NCI-H1092 (cell line): ENCODE measurements at places on chromosomes 3 and 15.

GRCh38 chr3:13879946-13880810 lies at the start of gene WNT7A:
WNT7A (minus strand) TSS chr3:13880071; CDS start chr3:13879816, 255 bp downstream.
- no peak for DNase-seq

- DNase-seq, result no peak
Measured at GRCh38 chr3:138356730-138357405, 8.5 kb downstream of the MRAS start.

DNA sequence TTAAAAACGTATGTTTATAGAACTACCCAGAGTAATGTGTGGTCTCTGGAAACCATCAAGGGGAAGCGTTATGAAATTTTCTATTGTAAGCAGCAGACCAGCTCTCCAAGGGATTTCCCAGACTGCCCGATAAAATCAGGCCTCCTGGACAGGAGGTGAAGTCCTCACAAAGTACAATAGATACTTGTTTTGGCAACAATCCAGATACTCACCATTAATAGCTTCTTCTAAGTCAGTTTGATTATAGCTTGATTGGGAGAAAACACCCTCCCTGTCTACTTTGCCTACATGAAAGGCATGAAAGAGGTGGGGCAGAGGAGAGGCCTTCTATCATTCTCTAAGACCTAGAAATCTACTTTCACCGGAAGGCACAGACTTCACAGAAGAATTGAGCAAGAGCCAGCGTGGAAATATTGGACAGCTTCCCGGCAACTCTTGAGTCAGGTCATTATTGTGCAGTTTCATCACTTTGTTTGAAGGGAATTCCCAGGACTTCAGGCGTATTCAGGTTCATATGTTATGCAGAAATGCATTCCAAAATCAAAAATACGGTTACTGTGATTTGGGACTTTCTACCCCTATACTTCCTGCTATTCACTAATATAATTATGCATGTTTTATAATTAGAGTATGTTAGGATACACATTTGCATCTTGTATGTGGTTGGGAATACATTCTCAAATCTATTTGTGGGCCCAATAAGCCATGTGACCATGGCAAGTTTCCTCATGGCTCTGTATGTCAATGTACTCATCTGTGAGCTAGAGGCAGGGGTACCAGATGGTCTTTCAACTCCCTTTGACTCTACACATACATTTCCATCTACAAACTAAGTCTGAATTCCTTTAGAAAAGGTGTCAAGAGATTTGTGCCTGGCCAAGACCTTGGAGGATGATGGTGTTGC lies 103.5 kb downstream of the CD47 start:
- DNase-seq, result no peak

- no peak for DNase-seq
Measured at GRCh38 chr15:67396114-67396513, 124.8 kb upstream of the C15orf61 start.

GRCh38 chr3:182692695-182693094 lies 100.6 kb upstream of the ATP11B start:
- no peak for DNase-seq

DNA sequence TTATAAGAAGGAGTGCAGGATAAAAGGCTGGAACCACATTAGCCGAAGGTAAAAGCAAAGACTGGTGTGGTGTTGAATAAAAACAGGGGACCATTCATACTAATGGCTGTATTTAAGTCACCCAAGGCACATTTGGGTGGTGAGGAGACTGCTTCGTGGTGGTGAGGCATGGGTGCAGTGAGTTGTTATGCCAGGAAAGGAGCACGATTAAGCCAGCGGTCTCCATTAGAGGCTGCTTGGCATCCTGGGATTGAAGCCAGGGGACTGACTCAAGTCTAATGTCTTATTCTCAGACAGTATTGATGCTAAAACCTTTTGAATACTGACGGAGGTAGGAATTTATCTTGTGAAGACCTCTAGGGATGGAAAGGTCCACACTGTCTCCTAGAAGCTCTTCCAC lies 21.9 kb downstream of the FEM1B start:
- DNase-seq, result no peak

- DNase-seq, result no peak
Measured at GRCh38 chr15:36175186-36175740, 404.2 kb upstream of the CDIN1 start.

GRCh38 chr3:159866201-159866746 lies 122.4 kb upstream of the IL12A start:
- DNase-seq, result peak; percentile 22

DNA sequence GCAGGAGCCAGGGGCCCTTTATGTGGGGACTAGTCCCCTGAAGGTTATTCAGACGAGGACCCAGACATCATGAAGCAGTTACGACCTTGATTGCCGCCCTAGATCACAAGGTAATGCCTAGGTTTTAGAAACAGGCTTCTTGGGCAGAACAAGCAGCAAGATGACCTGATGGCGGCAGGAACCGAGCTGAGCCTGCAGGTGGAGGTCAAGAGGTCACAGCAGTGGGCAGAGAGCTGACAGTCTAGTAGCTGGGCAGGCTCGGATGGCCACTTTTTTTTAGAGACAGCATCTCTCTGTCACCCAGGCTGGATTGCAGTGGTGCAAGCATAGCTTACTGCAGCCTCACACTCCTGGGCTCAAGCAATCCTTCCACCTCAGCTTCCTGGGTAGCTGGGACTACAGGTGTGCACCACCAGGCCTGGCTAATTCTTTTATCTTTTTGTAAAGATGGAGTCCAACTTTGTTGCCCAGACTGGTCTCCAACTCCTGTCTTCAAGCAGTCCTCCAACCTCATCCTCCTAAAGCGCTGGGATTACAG lies 83.5 kb upstream of the ABHD17C start:
- DNase-seq, result no peak

- no peak for DNase-seq
Measured at GRCh38 chr3:33218446-33219174, at the start of gene SUSD5. SUSD5 (minus strand) TSS chr3:33218810; CDS start chr3:33218797, 13 bp downstream.

GRCh38 chr15:41278319-41278718 lies 47.3 kb downstream of the CHP1 start:
- no peak for DNase-seq

DNA sequence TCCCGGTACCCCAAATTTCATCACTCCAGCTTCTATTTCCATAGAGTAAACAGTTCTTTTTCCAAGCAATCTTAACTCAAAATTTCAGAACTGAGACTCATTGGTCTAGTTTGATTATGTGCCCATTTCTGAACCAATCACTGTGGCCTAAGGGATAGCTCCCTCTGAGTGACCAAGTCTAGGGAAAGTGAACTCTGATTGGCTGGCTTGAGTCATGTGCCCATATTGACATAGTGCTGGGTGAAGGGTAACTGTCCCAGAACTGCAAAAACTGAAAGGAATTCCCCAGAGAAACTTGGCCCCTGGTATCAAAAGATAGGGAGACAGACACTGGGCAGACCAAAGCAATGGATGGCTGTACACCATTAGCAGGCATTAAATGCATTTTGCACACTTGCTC lies 171.2 kb upstream of the WNT5A start:
- no peak for DNase-seq

- DNase-seq, result no peak
Measured at GRCh38 chr3:142644502-142644901, 48.3 kb downstream of the PLS1 start.

DNA sequence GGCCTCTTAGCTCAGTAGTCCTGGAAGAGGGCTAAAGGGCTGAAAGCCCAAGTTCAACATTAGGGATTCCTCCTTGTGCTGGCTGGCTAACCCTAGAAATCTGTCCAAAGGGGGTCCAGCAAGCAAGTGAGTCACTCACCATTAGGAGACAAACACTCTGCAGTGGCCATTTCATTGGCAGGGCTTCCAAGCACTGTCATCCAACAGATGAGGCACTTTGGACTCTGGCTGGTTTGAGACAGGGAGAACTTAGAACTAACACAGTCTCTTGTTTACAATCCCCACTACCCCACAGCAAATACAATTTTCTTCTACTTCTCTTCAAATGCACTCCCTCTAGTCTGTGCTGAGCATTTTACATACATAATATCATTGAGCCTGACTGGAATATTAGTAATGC lies 10.1 kb upstream of the WNT5A start:
- DNase-seq, result no peak

GRCh38 chr3:48623851-48624547 lies 2.4 kb upstream of the TMEM89 start:
- DNase-seq, result peak; percentile 56

DNA sequence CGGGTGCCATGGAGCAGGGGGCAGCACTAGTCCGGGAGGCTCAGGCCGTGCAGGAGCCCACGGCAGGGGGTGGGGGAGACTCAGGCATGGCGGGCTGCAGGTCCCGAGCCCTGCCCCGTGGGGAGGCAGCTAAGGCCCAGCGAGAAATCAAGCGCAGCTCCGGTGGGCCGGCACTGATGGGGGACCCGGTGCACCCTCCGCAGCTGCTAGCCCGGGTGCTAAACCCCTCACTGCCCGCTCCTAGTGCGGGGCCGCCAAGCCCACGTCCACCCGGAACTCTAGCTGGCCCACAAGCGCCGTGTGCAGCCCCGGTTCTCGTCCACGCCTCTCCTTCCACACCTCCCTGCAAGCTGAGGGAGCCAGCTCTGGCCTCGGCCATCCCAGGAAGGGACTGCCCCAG lies 49.6 kb upstream of the SOX14 start:
- no peak for DNase-seq

- DNase-seq, result no peak
Measured at GRCh38 chr3:127911421-127911931, 3.6 kb upstream of the KBTBD12 start.

DNA sequence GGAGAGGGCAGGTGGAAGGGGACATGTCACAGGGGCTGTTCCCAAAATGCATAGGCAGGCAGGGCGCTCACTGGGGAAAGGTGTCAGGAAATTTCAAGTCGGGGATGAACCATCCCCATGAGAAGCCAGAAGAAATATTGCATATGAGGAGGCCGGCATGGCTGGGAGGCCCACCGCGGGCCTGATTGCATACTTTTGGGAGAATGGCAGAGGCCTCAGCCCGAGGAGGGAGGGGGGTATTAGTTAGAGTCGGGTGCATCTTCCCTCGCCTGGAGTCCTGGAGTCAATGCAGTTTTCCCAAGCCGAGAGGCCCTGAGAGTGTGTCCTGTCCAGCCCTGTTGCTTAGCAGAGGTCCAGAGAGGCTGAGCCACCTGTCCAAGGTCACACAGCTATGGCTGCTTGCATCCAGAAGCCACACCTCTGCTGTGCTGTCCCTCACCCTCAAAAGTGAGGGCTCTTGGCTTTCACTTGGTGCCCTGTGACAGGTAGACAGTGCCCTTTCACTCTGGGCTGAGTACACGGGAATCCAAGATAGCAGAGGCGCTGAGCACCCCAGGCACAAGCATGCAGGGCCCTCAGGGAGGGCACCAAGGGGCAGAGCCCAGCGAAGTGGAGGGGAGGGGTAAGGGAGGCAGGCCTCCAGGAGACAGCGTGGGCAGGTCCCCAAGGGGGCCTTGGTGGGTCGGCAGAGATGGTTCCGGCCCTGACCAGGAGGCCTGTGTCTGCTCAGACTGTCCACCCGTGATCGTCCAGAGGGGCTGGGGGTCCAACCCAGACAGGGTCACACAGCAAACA lies 48.5 kb downstream of the GRIP2 start:
- DNase-seq, result no peak

DNA sequence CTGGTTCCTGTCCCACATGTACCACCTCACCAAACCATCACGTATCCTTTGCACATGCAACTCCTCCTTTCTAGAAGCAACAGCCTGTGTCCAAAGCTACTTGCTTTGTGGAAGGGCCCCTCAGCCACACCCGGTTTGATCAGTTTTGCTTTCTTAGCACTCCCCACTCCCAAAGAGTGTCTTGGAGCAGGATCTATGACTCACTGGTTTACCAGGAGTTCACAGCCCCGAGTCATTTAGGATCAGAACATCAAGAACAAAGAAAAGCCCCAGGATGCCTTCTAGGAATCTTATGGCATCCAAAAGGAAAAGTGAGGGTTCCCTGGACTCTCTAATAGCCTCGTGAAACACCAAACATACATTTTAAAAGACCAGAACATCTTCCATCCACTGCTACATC lies 50.7 kb upstream of the IGF1R start:
- no peak for DNase-seq

DNA sequence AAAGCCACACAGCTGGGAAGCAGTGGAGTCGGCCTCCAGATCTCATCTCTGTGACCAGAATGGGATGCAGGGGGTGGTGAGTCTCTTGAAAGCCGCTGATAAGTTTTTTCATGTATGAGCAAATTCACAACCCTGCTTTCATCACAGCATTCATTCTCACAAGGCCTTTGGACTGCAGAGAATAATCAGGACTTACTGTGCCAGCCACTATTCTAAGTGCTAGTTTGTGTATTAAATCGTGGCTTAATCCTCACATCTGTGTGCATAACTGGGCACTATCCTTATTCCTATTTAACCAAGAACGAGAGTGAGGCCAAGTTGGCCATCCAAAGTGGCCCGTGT lies 64.2 kb upstream of the POLG start:
- no peak for DNase-seq

GRCh38 chr3:54654776-54655175 lies 273.1 kb downstream of the LRTM1 start:
- DNase-seq, result no peak

DNA sequence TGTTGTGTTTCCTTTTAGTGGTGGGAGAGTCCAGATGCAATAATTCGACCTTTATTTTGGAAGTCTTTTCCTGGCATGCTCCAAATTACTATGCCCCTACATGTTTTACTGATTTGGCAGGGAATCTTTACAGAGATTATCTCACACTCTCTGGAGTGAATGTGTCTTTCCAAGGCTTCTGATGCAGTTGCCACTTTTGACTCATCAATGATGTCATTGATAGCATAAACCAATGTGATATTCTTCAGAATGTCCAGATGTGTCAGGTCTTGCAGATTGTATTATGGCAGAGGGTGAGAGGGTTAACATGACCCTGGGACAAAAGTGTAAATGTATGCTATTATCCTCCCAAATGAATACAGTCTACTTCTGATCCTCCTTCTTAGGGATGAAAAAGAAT lies 9.7 kb downstream of the RTP4 start:
- no peak for DNase-seq

DNA sequence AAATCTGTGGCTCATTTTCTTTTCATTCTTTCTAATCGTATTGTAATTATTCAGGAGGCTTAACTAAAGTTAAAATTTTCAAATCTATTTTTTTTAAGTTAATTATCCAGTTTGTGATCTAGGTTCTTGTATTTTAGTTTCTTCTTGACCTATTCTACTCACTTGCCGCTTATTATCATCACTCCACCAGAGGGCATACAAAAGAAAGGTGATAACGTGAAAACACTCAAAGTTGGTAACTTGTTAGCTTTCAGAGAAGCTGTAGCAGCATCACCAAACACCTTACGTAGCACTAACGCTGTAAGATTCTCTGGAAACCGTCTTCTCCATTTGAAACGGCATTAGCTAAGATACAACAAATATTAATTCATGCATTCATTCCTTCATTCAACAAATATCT lies 4.8 kb downstream of the GNB4 start:
- DNase-seq, result no peak

GRCh38 chr3:53190659-53191058 lies 29.6 kb downstream of the PRKCD start:
- DNase-seq, result no peak

- DNase-seq, result no peak
Measured at GRCh38 chr15:60347480-60348049, 50.2 kb downstream of the ANXA2 start.

GRCh38 chr15:66838671-66839239 lies 136.7 kb downstream of the SMAD6 start:
- no peak for DNase-seq
